ENCODE measurements at places on chromosomes 1 and 21.

DNA sequence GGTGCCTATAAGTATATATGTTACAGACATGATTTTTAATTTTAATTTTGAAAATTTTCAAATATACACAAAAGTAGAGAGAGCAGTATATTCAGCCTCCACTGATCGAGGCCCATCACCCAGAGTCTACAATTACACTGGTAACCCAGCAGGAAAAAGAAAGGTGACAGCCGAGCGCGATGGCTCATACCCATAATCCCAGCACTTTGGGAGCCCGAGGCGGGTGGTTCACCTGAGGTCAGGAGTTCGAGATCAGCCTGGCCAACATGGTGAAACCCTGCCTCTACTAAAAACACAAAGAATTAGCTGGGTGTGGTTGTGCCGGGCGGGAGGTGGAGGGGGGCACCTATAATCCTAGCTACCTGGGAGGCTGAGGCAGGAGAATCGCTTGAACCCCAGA is 1.4 kb downstream of the YBEY start:
- DNase-seq, result no peak

GRCh38 chr1:150302338-150302737 is 8.7 kb downstream of the MRPS21 start:
- no peak for DNase-seq

DNA sequence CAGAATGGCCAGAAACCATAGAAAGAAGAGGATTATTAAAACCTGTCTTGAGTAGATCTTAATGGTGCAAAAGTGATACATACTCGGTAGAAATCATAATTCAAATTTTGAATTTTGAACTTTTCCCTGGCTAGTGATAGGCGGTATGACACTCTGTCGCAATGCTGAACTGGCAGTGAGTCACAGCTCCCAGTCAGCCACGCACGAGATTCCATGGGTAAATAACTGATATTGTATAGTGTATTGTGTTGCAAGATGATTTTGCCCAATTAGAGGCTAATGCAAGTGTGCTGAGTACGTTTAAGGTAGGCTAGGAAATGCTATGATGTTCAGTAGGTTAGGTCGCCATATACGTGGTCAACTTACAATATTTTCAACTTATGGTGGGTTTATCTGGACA is 207.0 kb downstream of the SIPA1L2 start:
- DNase-seq, result no peak

GRCh38 chr1:167927046-167927754 is 9.3 kb upstream of the DCAF6 start:
- DNase-seq, result peak; percentile 22

GRCh38 chr1:180248176-180248575 is 18.1 kb downstream of the LHX4 start:
- no peak for DNase-seq

DNA sequence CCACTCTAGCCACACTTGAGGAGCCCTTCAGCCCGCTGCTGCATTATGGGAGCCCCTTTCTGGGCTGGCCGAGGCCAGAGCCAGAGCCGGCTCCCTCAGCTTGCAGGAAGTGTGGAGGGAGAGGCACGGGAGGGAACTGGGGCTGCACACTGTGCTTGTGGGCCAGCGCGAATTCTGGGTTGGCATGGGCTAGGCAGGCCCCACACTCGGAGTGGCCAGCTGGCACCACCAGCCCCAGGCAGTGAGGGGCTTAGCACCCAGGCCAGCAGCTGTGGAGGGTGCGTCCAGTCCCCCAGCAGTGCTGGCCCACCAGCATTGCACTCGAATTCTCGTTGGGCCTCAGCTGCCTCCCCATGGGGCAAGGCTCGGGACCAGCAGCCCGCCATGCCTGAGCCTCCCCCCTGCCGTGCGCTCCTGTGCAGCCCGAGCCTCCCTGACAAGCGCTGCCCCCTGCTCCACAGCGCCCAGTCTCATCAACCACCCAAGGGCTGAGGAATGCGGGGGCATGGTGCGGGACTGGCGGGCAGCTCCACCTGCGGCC is 785.9 kb upstream of the TPTE start:
- no peak for DNase-seq

GRCh38 chr1:201753492-201753891 is 75.5 kb upstream of the IPO9 start:
- DNase-seq, result no peak

GRCh38 chr1:93679546-93679945 is 2.1 kb downstream of the BCAR3 start:
- no peak for DNase-seq

DNA sequence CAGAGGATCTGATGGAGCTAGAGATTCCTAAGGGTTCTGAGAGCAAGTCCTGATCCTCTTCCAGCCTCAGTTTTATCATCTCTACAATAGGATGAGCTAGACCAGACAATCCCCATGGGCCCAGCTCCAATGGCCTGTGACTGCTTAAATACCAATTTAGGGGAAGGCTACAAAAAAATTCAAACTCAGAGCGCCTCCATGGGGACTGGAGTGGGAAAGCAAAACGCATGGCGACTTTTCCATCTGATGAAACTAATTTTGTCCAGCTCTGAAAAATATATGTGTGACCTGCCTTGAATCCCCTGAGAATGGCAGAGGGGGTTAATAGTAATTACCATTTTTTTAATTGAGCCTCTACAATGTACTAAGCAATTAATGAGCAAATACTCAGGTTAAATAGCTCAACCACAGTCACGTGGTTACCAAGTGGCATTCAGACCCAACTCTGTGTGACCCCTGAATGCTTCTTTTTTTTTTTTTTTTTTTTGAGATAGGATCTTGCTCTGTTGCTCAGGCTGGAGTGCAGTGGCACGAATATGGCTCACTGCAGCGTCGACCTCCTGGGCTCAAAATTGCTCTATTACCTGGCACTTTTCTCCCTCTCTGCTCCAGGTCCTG is 8.4 kb downstream of the EXTL1 start:
- DNase-seq, result no peak

GRCh38 chr1:78038491-78038939 is 7.3 kb upstream of the GIPC2 start:
- no peak for DNase-seq

DNA sequence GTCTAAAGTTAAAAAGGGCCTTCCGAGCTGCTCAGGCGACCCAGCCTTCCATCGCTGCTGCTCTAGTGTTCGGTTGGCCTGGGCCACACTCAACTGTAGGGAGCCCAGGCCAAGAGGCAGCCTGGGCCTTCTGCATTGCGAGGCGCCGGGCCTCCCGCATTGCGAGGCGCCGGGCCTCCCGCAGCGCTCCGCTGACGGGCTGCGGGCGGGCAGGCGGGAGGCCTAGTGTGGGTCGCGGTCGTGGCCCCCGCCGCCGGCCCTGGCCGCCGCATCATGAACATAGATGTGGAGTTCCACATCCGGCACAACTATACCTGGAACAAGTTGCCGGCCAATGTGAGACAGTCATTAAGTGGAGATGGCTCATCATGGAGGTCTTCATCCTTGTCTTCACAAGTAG is 48.3 kb downstream of the PPIAL4G start:
- DNase-seq, result no peak

DNA sequence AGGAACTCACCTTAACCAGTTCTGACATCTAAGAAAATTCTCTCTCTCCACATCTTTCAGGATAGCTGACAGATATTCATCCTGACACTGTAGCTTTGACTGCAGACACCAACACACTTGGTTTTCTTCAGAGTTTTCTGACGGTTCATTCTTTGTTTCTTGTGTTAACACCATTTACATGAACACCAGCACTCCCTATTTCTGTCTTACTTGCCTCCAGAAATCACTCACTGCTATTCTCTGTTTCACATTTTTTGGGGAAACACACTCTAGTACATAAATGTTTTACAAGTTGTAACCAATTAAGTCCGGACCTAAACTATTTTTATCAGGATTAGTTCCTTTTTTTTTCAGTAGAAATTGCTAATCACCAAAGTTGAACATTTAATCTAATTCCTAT is 15.4 kb downstream of the FLVCR1 start:
- no peak for DNase-seq

- no peak for DNase-seq
Measured at GRCh38 chr1:62025154-62025553, 169.5 kb upstream of the L1TD1 start.

DNA sequence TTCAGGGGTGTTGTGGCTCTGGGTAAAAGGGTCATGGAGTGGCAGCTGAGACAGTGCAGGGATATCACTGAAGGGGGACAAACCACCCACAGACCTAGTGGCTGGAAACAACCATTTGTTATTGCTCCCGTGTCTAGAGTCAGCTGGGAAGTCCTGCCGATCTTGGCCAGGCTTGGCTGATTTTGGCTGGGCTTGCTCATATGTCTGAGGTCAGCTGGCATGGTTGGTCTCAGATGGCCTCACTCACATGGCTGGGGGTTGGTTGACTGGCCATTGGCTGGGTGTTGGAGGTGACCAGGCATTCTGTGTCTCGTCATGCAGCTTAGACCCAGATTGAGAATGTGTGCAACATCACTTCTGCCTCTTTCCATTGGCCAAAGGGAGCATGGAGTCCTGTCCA is 203.8 kb upstream of the POU3F1 start:
- DNase-seq, result no peak

All from GM19239 (cell line).